Putamen (tissue), 1 donor: ENCODE measurements at places on chromosomes 3 and 15.

- no peak for DNase-seq
These were observed 29.2 kb downstream of the PRR23E start for GRCh38 chr3:127222163-127222562.

- DNase-seq: no peak
These were observed 9.1 kb downstream of the HDGFL3 start for GRCh38 chr15:83198476-83198875.

- DNase-seq: no peak
These were observed 466.6 kb downstream of the RAP2B start for GRCh38 chr3:153628591-153628990.

DNA sequence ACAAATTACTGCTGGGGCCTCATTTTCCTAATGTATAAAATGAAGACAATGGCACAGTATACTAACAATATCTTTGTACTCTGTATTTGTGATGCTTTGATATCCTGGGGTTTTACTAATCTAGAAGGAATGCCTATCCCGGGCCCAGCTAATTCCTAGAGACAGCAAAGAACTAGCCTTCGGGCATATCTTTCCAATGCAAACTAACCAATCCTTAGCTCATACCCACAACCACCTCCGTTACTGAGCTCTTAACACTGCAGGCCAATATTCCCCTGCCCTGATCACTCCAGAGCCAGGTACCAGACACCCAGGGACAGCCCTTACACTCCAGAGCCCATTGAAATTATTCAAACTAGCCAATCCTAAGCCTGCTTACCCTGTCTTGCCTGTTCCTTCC lies 309.0 kb downstream of the ULK4 start:
- no peak for DNase-seq

DNA sequence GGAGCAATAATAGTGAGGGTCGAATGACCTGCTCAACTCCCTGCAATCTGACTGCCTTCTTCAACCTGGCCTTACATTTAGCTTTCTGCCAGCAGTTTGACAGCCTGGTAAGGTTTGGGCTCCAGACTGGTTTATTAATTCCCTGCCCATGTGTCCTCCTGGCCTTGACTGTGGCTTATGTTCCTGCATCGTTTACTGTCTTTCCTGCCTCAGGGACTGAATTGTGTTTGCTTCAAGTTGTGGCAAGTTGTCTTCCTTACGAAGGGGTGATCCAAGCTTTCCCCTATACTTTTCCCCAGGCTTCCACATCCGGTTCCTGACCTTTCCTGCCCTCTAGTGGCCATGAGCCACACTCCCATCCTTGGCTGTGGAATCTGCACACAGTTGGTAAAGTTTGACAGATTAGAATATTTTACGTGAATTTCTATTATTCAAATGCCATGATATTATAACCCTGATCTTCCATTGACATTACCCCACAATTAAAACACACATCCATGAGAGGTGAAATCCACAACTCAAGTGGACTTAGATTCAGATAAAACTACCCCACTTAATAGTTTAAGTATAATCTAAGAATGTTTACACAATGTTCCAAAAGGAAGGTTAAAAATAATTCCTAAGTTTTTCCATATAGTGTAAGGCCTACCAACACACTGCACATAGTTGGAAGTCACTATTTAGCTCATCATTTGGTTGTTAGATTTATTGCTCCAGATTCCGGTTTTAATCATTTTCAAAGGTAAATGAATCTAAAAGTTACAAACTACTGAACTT lies 95.7 kb downstream of the NEDD4 start:
- peak; percentile 24 for DNase-seq

GRCh38 chr3:153442386-153442785 lies 280.4 kb downstream of the RAP2B start:
- DNase-seq: no peak

- no peak for DNase-seq
These were observed 34.9 kb upstream of the ATP13A3 start for GRCh38 chr3:194521510-194522260.

DNA sequence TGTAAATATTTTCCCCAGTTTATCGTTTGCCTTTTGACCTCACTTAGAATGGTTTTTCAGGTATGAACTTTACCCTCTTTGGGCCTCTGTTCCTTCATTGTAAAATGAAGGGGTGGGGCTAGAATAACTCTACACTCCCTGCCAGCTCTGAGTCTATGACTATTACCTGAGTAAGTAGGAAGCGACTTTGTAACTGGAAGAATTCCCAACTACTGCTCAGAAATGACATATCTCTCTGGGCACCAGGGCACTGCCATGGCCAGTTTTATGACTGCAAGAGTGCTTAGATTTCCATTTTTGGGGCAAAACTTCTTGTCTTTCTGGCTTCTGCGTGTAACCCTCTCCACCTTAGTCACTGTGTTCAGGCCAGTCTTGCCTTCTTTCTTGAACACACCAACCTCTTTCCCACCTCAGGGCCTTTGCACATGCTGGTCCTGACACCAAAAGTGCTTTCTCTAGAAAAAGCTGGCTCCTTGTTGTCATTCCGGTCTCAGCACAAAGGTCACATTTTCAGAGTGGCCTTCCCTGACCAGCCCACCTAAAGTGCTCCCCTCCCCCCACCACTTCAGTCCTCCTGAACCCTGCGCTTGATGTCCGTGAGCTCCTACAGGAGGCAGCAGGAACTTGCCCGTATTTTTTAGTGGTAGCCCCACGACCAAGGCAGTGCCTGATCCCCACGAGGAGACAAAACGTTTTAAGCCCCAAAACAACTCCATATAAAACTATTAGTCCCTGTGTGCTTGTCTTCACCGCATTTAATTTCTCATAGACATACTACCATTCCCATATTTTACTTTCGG lies 25.6 kb downstream of the CDCP1 start:
- no peak for DNase-seq

GRCh38 chr3:105394177-105394576 lies 27.5 kb downstream of the ALCAM start:
- DNase-seq: no peak

DNA sequence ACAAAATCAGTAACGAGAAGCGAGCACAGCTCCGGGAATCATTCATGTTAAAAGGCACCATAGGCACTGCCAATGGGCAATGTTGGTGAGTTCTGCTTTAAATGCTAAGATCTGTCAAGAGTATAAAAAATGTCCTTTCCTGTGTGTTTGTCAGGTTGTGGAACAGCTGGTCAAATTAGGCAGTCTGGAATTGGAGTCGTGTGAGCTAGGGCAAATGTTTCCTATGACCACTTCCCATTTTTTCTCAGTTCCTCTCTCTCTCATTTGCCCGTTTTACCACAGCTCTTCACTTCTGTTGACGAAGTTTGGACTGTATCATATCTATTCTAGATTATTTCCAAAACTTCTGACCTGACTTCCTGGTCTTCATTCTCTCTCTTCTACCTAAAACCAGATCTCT lies 60.8 kb upstream of the GOLIM4 start:
- DNase-seq: no peak

- no peak for DNase-seq
These were observed 13.1 kb downstream of the CA12 start for GRCh38 chr15:63368503-63368902.

GRCh38 chr3:186025161-186025560 lies 83.7 kb downstream of the ETV5 start:
- no peak for DNase-seq

GRCh38 chr3:14980689-14981088 lies 33.3 kb downstream of the NR2C2 start:
- no peak for DNase-seq

- no peak for DNase-seq
These were observed 11.8 kb upstream of the ZNF770 start for GRCh38 chr15:34999906-35000305.

DNA sequence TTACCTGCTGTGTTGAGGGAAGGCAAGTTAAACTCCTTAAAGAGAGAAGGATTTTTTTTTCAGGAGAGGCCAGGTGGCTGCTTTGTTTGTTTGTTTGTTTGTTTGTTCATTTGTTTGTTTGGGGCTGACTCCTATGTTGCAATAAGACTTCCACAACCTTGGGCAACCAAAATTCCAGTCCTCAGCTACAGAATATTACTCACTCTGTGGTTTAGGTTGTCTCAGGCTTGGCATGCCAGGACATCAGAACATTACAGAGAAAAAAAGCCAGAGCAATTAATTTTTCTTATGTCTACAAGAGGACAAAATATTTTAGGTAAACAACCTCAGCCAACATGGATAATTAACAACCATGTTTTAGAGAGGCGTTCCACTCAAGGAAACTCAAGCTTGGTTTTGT lies 156.7 kb upstream of the ATP11B start:
- DNase-seq: no peak

DNA sequence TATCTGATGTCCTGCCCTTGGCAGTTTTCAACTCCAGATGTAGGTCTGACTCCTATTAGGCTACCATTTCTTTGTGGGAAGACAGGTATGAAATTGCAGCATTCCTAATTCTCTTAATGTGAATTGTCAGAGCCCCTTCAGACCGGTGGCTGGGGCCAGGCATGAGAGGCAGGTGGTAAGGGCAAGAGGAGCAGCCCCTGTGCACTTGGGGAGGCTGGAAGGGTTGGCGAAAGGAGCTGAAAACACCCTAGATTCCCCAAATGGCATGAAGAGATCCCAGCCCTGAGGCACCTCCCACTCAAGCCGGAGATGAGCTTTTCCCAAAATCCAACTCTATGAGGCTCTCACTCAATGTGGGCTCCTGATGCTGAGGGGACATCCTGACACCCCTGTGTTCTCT lies 453.2 kb downstream of the NR2F2 start:
- no peak for DNase-seq

- no peak for DNase-seq
These were observed 25.9 kb upstream of the RNU6-1 start for GRCh38 chr15:67865766-67866165.

DNA sequence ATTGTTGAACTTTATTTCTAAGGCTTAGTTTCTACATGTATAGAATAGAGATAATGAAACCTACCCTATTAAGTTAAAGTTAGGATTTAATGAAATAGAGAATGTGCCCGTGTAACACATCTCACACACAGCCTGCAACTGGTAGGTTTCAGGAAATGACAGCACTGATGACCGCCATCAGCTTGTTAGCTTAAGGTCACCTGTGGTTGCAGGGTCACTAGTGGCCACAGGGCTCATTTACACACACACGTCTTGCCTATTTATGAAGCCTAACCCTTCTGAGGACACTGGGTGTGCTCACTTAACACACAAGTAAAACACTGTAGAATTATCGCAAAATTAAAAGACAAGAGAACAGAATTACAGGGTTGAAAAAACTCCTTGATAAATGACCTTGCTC lies 20.1 kb downstream of the CHRM5 start:
- no peak for DNase-seq

GRCh38 chr3:16484984-16485383 lies 28.5 kb downstream of the RFTN1 start:
- no peak for DNase-seq

DNA sequence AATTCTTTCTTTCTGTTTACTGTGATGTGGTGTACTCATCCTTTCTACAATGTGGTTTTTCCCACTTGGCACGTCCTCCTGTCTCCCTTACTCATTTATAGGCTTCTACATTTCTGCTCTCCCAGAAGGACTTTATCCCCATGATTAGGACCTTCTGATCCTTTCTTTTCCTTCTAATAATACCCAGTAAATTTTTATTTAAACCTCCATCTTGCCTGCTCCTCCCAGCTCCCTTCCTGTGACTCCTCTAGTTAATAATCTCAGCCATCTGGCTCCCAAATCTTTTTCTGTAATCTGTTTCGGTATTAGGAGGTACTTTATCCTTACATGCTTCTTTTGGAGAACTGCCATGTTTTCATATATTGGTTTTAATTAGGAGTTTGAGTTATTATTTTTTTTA lies 11.2 kb upstream of the P2RY1 start:
- no peak for DNase-seq

DNA sequence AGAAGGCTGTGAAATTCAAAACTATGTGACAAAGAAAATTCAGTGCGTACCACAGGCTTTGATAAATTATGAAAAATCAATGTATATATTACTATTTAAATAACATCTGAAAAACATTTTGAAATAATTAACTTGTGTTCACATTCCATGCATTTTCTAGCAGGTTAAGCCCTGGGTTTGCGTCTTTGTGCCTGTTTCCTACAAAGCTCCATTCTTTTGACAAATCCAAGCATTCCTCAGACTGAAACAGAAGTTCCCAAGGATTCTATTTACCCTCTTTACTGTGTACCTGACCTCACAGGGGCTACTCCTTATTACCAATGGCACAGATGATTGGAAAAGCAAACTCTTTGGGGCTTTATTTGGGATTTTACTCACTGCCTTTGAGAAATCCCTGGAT lies 1.9 kb downstream of the PAQR9 start:
- DNase-seq: no peak

DNA sequence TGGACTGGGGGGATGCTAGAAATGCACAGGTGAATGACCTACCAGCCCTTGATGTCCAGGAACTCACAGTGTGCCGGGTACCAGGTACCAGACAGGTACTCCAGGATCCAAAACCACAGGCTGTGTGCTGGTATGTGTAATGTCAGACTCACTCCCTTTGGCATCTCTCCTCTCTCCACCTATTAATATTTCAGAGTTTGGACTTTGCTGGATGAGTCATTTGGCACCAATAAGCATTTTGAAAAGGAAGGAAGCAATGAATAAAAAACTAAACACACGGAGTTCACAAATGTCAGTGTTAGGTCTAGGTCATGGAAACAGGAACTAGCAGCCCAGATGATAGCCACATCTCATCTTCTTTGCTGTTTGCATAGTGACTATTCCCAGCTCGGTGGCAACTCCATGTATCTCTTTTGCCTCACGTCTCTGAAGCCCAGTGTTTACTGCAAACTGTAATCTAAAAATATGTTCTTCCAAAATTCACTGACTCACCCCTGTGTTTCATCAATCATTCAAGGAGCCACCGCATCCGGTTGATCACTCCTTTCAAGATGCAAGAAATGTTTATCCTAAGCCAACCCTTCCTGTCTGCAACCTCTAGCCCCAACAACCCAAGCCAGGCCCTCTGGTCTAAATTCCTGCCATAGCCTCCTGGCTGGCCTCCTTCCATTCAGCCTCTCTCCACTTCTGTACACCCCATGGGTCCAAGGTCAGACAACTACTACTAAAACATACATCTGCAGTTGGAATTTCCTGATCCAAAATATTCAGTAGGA lies 8.4 kb downstream of the ITGB5 start:
- DNase-seq: no peak

- no peak for DNase-seq
These were observed 37.6 kb downstream of the PIAS1 start for GRCh38 chr15:68091743-68092142.

DNA sequence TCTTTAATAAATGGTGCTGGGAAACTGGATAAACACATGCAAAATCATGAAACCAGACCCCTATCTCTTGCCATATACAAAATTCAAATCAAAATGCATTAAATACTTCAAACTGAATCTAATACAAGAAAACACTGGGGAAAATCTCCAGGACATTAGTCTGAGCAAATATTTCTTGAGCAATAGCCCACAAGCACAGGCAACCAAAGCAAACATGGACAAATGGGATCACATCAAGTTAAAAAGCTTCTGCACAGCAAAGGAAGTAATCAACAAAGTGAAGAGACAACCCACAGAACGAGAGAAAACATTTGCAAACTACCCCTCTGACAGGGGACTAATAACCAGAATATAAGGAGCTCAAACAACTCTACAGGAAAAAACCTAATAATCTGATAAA lies 6.3 kb downstream of the ANKRD28 start:
- DNase-seq: no peak

GRCh38 chr3:145272684-145273083 lies 888.3 kb downstream of the PLOD2 start:
- DNase-seq: no peak
